Naive thymus-derived CD8-positive, alpha-beta T cell (primary cell): ENCODE measurements at places on chromosomes 1 and 21.

DNA sequence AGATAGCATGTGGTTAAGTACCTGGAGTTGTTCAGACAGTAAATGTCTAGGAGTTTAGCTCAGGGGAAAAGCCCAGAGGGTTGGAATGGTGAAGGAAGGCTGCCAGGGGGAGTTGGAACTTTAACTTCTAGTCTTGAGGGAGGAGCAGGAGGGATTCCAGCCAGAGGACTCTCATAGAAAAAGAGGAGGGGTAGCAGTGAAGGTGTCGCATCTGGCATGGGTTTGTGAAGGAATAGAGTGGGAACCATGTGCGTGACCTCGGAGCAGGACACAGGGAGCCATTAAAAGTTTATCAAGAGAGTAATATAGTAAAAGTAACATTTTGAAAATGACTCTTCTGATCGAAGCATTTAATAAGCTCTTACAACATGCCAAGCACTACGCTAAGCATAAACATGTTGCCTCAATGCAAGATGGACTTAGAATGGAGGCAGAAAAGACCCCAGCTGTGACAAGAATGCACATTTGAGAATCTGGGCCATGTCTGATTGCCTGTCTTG is 632.4 kb upstream of the CAMK1G start:
- no peak overlapping the region for H3K27ac ChIP-seq
- H3K4me3 ChIP-seq = no peak overlapping the region
- no peaks in the 10 kb centered on the region for H3K36me3 ChIP-seq
- DNase-seq = no peak

- peaks cover 38% of the 10 kb centered on the region for H3K4me1 ChIP-seq
- H3K27ac ChIP-seq = no peak overlapping the region
- H3K4me3 ChIP-seq = no peak overlapping the region
- DNase-seq = no peak
- peaks cover 42% of the 10 kb centered on the region for H3K36me3 ChIP-seq
These were observed 73.7 kb downstream of the LRRC8D start for GRCh38 chr1:89894210-89895201.

DNA sequence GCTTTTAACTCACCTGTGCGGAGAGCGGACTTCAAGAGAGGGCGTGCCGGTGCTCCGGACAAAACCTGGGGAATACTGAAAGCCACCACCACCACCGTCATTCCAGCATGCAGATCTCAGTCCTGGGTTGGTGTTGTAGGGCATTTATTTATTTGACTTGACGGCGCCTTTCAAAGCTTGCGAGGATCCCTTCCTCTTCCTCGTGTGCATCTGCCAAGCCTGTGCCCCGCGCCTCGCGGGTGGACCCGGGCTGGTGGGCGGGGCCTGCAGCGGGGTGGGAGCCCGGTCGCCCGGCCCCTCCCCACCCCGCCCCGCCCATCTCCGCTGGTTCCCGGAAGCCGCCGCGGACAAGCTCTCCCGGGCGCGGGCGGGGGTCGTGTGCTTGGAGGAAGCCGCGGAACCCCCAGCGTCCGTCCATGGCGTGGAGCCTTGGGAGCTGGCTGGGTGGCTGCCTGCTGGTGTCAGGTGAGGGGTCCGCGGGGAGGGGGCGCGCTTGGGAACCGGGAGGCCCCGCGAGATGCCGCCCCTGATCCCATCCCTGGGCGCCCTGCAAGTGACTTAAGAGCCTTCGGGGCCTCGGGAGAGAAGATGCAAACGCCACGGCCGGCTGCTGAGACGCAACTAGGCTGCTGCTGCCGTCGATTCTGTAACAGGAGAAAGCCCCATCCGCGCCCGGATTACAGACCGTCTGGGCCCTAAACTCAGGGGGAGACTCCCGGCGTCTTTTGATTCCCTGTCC is at the start of gene IL10RB:
Gene IL10RB, plus strand, starts transcription at position 318 of the 739 bp plus-strand sequence. Its CDS starts 99 bp downstream, at position 417.
- peak; percentile 69 for DNase-seq
- H3K4me3 ChIP-seq = peak within 1 kb of the TSS; percentile 91
- peaks cover 10% of the 10 kb centered on the region for H3K36me3 ChIP-seq

- no peak for DNase-seq
- H3K27ac ChIP-seq = no peak overlapping the region
- H3K27me3 ChIP-seq = peaks cover 19% of the 10 kb centered on the region
These were observed 45.3 kb upstream of the SLC5A9 start for GRCh38 chr1:48177257-48177656.

- H3K4me1 ChIP-seq = no peaks in the 10 kb centered on the region
- H3K36me3 ChIP-seq = peaks cover 7% of the 10 kb centered on the region
- no peak for DNase-seq
- no peak overlapping the region for H3K4me3 ChIP-seq
- H3K27me3 ChIP-seq = peaks cover 29% of the 10 kb centered on the region
- no peak overlapping the region for H3K27ac ChIP-seq
These were observed 22.3 kb upstream of the OTUD3 start for GRCh38 chr1:19859876-19860275.

GRCh38 chr1:51214615-51215131 is 21.4 kb upstream of the RNF11 start:
- H3K27me3 ChIP-seq = no peaks in the 10 kb centered on the region
- H3K4me1 ChIP-seq = peaks cover 14% of the 10 kb centered on the region
- H3K27ac ChIP-seq = peak overlapping the region; percentile 65

DNA sequence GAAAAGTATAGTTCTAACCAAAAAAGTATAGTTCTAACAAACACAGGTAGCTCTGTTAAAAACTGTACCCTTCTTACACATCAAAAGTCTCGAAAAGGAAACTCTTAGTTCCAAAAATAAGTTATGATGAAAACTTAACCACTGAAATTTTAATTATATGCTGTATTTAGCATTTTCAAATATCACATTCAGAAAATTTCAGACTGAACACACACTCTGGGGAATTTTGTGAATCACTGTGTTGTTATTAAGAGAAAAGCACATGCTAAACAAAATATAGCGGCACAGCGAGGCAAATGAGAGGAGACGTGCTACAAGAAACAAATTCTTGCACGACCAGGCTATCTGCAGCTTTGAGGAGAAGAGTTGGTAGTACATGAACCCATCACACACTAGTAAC is 30.4 kb downstream of the VAV3 start:
- H3K27me3 ChIP-seq = no peaks in the 10 kb centered on the region
- no peak for DNase-seq
- H3K4me3 ChIP-seq = peak overlapping the region; percentile 26
- no peak overlapping the region for H3K27ac ChIP-seq

DNA sequence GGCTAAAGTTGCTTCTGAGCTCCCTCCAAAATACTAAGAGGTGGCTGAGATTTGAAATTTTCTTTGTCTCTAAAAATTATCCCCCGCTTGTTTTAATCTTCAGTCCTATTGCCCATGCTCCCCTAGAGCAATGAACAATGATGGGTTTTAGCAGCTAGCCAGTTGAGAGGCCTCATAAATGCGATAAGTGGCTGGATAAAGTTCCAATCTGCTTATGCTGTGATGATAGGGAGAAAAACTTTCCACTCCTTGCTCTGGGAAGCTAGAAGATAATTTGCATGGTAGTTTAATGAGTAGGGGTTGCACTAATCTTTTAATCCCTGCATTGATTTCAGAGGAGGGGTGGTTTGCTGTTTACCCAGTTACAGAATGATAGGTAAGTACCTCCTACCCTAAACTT is 9.6 kb upstream of the PRPF3 start:
- no peak overlapping the region for H3K27ac ChIP-seq
- H3K4me1 ChIP-seq = no peaks in the 10 kb centered on the region
- H3K27me3 ChIP-seq = no peaks in the 10 kb centered on the region
- peaks cover 5% of the 10 kb centered on the region for H3K36me3 ChIP-seq

DNA sequence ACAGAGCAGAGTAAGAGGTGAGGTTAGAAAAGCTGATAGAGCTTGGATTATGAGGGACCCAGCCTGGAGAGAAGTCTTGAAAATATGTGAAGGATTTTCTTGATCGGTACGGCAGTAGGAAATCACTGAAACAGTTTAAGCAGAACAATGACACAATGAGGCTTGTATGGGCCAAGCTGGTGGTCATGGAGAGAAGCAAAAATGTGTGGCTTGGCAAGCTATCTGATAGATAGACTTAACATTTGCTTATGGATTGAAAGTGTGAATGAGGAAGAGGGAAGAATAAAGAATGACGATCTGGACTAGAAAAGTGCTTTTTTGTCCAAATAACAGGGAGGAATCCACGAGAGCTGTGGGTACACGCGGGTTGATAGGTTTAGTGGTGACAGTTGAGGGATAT is 15.4 kb upstream of the XPR1 start:
- H3K27me3 ChIP-seq = no peaks in the 10 kb centered on the region
- DNase-seq = no peak
- H3K4me3 ChIP-seq = no peak overlapping the region
- H3K4me1 ChIP-seq = no peaks in the 10 kb centered on the region
- H3K27ac ChIP-seq = no peak overlapping the region
- no peaks in the 10 kb centered on the region for H3K36me3 ChIP-seq

GRCh38 chr1:184463680-184464079 is 76.9 kb downstream of the C1orf21 start:
- no peaks in the 10 kb centered on the region for H3K36me3 ChIP-seq
- peaks cover 2% of the 10 kb centered on the region for H3K4me1 ChIP-seq
- H3K4me3 ChIP-seq = no peak overlapping the region
- H3K27me3 ChIP-seq = no peaks in the 10 kb centered on the region
- no peak for DNase-seq
